ENCODE measurements at places on chromosomes 11 and 22.

DNA sequence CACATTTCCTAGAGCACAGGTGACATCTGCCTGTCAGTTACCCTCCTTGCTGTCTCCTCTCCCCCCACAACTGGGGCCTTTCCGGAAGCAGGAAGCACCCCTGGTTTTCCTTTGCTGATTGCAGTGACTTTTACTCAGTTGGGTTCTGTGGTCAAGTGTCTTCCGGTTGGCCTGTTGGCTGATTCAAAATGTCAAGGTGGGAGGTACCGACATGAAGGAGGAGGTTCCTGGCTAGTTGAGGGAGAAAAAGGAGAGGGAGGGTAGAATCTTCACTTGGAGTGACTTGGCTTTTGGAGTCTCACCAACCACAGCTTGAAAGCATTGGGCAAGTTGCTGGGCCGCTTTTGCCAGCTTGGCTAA lies 9.3 kb upstream of the ADAMTS15 start:
- no peak for DNase-seq

DNA sequence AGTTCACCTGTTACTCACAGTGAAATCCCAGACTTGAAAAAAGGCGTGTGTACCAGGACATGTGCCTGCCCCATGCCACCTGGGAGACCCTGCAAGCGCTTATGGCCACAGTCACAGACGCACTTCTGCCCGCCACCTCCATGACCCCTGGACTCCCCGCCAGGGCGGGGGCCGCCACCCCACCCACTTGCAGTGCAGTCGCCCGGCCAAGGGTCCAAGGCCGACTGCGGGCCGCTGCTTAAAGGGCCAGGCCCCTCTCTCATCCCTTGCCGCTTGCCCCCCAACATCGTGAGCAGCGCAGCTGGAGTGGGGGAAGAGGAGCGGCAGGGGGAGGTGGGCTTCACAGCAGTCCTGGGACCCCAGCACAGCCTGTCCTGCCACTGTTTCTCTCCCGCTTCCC lies 10.8 kb downstream of the DUSP8 start:
- DNase-seq, result no peak

- no peak for DNase-seq
Observed at GRCh38 chr11:75873417-75874221, 58.6 kb downstream of the UVRAG start.

- no peak for DNase-seq
Observed at GRCh38 chr11:69136471-69136870, 19.3 kb upstream of the SMIM38 start.

DNA sequence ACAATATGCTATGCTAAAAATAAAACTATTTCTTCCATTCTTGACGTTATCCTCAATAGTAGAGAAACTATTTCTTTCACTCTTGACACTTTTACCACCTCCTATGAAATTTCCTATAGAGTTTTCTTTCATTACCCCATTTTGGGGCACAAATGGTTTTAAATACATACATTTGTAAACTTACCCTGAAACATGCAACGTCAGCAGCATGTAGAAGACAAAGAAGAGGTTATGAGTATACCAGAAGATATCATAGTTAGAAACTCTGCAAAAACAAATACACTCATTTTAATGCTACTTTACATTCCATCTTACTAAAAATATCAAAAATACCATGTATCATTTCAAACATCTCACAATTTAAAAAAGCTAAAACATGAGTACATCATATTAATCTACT lies 69.5 kb downstream of the NOX4 start:
- DNase-seq, result no peak

- DNase-seq, result no peak
Observed at GRCh38 chr11:11290354-11290753, 62.7 kb downstream of the CSNK2A3 start.

DNA sequence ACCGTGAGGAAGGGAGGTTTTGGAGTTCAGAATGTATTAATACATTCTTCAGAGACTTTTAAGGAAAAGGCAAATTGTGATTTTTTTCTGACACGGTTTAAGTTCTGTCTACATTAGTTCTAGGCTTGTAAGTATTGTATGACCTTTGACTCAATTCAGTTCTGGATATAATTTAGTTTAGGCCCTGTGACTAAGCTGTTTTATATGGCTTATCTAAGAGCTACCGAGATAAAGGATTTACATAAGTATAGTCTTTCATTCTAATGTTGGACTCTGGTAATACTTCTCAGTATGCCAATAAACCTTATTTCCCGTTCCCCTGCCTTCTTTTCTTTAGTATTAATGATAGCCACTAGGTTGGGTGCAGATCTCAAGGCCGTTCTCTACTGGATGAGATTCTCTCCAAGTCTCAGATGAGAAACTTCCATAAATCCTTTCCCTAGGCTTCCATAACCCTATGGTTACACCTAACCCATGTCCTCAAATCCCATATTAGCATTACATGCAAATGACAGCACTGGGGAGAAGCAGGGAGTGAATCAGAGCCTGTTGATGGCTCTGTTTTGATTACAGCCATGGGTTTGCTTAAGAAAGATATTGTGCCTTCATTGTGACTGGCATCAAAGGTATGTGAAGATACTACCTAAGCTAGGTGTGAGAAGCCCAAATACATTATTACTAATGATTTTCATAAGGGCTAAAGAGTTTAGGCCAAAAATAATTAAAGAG lies 38.7 kb downstream of the BARX2 start:
- no peak for DNase-seq

GRCh38 chr11:104033134-104033533 lies 3.3 kb upstream of the DDI1 start:
- no peak for DNase-seq

GRCh38 chr11:119107538-119108145 lies 498 bp downstream of the C2CD2L start:
- DNase-seq, result no peak

GRCh38 chr11:14906993-14907392 lies 15.0 kb upstream of the CYP2R1 start:
- no peak for DNase-seq

DNA sequence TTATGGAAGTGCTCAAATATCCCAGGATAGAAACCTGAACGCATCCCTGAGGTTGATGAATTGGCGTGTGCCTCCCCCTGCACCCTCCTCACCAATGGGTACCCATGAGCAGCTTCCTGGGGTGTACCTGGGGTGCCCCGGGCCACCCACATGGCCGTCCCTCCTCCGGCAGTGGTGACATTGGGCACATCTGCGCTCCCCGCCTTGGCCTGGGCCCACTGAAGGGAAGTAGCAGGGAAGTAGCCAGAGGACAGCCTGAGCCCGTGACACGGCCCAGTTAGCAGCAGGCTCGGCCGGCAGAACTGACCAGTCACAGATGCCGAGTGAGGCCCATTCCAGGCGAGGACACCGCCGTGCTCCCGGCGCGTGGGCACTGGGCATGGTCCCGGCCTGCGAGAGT lies 16.7 kb downstream of the MRPL23 start:
- DNase-seq, result no peak

DNA sequence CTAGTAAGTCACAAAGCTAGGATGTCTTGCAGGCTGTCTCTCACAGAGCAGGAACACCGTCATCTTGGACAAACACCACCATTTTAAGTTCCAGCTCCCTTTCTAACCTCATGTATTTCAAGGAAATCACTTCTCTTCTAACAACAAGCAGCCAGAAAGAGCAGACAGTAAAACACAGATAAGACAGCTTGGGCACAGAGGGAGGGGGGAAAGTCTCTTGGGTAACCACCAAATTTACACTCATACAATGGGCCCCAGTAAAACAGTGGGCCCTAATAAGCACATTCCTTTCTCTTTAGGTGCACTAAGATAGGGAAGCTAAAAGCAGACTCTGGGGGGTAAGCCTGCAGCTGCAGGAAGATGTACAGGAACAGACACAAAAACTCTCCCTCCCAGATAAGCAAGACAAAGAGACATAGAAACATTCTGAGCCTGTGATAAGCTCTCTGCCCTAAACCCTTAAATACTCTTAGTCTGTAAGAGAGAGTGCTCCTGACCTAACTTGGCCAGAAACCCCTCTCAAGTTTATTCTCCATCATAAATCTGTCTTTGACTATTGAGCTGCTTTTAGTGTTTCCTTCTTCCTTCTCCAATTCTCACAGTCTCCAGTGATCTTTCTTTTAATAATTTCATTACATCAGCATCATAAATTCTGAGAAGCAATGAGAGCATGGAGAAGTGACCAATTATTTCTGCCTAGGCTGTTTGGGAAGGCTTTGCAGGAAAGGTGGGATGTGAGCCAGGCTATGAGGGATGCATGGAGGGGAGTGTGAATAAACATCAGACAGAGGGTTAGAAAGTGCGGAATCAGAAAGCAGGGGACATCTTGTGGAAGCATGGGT lies 7.4 kb downstream of the OR10D3 start:
- DNase-seq, result no peak

- DNase-seq, result peak; percentile 30
Observed at GRCh38 chr11:46006418-46007070, 84.1 kb downstream of the LARGE2 start.

- no peak for DNase-seq
Observed at GRCh38 chr11:118217575-118217974, 7.2 kb downstream of the JAML start.

- no peak for DNase-seq
Observed at GRCh38 chr22:44927463-44928135, 82.2 kb downstream of the PHF21B start.

DNA sequence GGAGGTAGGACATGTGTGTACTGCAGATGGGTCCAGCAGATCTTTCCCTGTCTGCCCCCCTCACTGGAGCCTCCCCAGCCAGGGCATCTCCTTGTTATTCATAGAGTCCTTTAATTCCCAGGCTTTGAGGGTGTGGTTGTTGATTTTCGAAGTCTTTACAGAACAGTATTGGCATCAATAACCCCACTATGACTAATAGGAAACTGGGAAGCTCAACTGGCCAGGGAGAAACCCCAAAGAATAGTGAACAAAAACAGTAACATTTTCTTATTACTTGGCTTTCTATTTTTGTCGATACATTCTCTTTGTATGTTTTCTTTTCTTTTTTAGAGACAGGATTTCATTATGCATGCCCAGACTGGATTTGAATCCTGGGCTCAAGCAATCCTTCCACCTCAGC lies 57.9 kb downstream of the NF2 start:
- no peak for DNase-seq

DNA sequence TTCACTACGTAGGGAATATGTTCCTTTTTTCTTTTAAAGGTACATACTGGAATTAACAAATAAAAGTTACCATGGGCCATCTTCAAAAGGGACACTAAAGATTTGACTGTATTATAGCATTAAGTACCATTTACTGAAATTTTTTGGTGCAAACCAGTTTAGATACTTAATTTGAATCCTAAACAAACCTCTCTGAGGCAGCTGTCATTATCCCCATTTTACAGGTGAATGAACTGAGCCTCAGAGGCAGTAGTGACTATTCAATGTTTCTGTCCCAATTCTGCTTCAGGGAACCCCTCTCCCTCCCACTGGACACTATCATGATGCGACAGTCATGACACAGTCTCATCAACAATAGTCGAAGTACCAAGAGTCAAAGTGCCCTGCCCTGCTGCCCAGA lies 76.2 kb upstream of the PHF21A start:
- no peak for DNase-seq

DNA sequence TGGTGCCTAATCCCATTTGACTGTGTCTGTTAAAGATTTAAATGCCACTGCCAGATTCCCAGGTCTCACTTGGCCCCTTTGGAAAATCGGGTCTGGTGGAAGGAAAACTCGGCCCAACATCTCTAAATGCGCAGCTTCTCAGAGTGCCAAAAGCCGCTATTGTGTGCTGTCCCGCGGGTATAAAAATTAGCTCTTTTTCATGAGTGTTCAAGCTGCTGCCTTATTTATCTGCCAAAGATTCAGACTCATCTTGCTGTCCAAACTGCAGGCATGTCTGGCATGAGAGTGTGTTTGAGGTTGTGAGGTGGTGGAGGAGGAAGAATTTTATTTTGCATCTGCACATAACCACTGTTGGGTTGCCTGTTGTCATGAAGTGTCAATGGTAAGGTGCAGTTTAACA lies 91.4 kb downstream of the NELL1 start:
- DNase-seq, result no peak

GRCh38 chr11:108620958-108621772 lies 27.6 kb upstream of the EXPH5 start:
- no peak for DNase-seq

- DNase-seq, result no peak
Observed at GRCh38 chr11:68938088-68938487, 34.4 kb downstream of the IGHMBP2 start.

DNA sequence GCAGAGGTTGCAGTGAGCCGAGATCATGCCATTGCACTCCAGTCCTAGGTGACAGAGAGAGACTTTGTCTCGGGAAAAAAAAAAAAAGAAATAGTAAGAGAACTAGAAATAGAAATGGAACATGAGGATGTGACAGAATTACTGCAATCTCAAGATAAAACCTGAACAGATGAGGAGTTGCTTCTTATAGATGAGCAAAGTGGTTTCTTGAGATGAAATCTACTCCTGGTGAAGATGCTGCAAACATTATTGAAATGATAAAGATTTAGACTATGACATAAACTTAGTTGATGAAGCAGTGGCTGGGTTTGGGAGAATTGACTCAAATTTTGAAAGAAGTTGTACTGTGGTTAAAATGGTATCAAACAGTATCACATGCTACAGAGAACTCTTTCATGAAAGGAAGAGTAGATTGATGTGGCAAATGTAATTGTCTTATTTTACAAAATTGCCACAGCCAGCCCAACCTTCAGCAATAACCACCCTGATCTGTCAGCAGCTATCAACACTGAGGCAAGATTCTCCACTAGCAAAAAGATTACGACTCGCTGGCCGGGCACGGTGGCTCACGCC lies 13.7 kb downstream of the XNDC1N start:
- no peak for DNase-seq

GRCh38 chr11:31529189-31529588 lies 19.6 kb downstream of the ELP4 start:
- DNase-seq, result no peak

- no peak for DNase-seq
Observed at GRCh38 chr11:76654980-76655379, 15.6 kb downstream of the LRRC32 start.

DNA sequence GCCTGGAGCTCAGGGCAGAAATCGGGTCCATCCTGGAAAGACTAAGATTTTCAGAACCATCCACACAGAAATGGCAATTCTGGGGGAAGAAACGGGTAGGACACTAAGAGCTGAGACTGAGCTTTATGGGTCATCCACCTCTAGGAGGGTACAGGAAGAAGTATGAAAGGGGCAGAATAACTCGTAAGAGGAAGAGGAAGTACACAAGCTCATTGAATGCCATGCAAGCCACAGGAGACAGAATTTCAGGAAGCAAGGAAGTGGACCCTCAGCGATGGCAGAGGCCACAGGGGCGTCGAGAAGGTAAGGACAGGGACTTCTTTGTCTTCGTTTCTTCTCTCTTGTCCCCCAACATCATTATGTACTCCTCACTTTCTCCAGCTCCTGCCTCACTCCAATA lies 169.6 kb downstream of the MAML2 start:
- no peak for DNase-seq
